ENCODE measurements at places on chromosomes 16 and 17.

DNA sequence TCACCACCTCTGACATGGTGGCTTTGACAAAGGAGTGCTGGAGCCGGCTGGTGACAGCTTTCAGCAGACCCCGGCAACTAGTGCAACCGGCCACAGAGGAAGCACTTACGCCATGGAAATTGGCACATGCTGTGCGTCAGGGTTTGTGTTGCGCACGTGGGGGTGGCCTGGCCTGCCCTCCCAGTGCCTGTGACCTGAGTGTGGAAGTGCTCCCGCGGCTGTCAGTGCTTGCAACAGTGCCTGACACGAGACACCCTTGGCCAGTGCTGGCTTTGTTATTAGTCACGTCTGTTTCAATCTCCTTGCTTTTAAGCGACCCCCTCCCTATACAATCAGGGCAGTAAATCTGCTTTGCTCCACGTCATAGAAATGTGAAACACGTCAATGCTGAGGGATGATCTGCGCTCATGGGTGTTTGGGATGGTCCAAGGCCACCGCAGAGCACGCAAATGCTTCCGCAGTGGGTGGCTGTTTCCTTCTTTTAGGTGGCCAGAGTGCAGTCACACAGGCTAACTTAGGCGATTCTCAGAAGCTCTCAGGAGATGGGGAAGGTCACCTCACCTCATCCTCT lies 64.3 kb downstream of the PGS1 start:
- no peak for DNase-seq

- no peak for DNase-seq
These were observed 25.8 kb downstream of the PIK3R5 start for GRCh38 chr17:8939496-8940334.

- DNase-seq: no peak
These were observed 20.1 kb downstream of the HBQ1 start for GRCh38 chr16:200388-200787.

DNA sequence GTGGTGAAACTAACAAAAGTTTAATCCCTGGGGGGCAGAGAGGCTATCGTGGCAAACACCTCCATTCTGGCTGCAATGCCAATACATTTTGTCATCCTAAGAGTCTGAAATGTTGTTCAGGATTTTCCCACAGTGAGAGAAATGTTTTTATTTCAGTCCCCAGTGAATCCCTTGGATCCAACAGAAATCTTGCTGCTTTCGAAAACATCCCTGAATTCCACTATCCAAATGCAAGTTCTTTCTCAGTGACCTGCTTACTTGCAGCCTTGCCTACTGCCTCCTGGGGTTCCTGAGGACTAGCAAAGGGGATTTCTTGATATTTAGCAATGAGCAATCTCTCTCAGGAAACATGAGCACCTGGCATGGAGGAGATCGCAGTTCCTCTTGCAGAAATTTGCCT lies 202.1 kb upstream of the IRX3 start:
- DNase-seq: no peak

- DNase-seq: no peak
These were observed 71.0 kb downstream of the COPRS start for GRCh38 chr17:31787857-31788570.

GRCh38 chr16:67893743-67894399 lies 817 bp downstream of the PSKH1 start:
- no peak for DNase-seq

- DNase-seq: no peak
These were observed 10.1 kb downstream of the TMEM238L start for GRCh38 chr17:10793816-10794215.

DNA sequence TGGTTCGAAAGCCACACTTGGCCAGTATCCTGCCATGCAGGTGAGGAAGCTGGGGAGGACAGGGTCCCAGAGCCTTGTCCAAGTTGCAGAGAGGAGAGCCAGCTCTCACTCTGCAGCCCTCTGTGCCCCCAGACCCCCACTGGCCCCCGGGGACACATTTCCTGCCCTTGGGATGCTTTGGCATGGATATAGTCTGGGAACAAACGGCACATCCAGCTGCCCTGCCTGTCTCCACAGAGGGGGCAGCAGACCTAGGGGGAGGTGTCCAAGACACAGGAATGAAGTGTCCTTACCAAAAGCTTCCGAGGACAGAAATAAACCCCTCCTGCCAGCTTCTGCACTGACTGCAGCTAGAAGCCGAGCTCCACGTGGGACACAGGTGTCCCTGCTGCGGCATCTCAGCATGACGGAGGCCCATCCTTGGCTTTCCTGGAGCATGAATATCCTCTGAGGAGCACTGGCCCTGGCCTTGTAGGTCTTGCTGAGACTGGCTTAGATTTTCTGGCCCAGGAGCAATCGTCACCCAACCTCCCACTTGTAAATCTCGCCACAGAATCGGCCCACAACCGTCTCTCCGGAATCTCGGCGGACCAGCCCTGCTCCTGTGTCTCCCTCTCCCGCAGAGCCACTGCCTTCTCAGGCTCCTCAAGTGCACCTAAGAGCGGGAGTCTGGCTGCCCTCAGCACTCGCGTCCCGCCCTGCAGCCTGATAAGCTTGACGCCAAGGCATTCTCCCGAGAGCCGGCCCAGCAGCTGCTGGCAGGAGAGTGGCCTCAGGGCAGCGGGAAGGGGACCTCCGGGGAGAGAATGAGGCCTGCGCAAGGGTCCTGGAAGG lies 1.1 kb upstream of the CAPN15 start:
- no peak for DNase-seq

DNA sequence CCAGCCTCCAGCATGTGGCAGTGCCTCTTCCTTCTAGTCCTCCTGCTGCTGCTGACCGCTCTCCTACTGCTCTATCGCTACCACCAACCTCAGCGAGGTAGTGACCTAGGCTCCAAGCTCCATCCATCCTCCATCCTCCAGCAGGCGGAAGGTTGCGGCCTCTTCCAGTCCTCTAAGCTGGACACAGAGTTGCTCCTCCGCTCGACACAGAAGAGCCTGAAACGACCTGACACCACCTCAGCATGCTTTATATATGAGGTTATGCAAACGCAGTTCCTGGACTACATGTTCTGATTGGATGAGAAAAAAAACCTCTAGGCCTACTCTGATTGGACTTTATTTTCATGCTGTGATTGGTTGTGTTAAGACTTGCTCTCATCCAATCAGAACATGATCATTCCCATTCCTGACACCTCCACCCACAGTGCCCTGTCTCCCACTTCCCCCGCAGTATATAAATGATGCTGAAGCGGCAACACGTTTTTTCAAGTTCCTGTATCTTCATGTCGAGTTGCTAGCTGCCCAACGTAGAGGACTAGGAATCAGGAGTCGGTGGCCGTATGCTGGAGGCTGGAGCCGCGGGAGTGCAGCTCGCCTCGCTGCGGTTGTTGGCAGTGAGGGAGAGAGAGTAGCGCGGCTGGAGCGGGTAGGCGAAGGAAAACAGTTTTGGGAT lies 398.1 kb downstream of the KCNJ18 start:
- DNase-seq: no peak

GRCh38 chr16:76280421-76281215 lies 3.4 kb downstream of the CNTNAP4 start:
- DNase-seq: no peak

DNA sequence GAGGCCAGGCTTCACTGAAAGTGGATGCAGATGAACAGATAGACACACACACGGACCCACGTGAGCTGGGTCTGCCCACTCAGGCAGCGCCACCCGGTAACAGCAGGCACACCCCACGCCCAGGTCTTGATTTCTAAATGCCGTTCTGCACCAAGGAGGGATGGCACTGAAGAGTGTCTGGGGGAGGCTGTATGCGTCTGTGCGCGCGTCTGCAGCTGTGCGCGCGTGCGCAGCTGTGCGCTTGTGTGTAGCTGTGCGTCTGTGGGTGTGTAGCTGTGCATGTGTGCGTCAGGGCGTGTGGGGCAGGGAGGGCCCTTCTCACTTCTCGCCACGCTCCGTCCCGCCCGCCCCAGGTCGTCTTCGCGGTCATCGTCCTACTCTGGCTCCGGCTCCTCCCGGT lies 15.5 kb upstream of the IL17C start:
- no peak for DNase-seq

DNA sequence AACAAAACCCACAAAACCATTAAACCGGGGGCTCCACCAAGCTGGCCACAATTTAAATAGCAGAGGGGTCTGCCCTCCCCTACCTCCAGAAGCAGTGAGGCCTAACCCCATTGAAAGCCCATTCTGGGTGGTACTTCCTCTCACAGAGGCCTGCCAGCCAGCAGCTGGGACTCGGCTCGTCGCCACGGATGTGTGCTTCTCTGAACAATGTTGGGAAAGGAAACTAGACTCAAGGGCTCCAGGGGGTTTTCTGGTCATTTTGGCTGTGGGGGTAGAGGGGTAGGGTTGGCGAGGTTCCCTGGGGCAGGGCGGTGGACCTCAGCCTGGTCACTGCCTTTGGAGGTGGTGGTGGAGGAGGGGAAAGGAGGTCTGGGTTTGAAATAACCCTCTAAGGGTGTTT lies 4.7 kb upstream of the PLCG2 start:
- no peak for DNase-seq

DNA sequence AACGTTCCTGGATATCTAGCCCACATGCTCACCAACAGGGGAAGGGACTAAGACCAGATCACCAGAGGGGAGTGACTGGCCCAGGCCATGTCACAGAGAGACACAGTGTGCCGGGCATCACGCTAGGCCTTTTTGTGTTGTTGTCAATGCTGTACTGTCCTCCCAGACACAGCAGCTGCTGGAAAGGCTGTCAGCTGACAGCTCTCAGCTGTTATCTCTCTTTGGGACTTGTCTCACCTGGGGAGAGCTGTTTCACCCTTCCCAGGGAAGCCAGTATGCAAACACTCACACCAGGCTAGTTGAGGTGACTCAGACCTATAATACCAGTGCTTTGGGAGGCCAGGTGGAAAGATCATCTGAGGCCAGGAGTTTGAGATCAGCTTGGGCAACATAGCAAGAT lies 19.4 kb downstream of the UNC45B start:
- no peak for DNase-seq

- no peak for DNase-seq
These were observed 46.5 kb downstream of the BAIAP2 start for GRCh38 chr17:81081222-81082176.
